ENCODE measurements at places on chromosomes 2 and 18. TPM values are rescaled to one million over a fixed set of nuclear protein-coding genes. Genes with fewer than 3 reads are reported as not detected.

TRPM8 gene
- total RNA-seq: not detected

STARD7 gene
- 135 TPM for total RNA-seq

CCDC88A gene
- 29.0 TPM for total RNA-seq

MERTK gene
- total RNA-seq: 12.6 TPM

RBBP8 gene
- total RNA-seq: 7.9 TPM

HSPE1 gene
- 117 TPM for total RNA-seq

PRSS56 gene
- 0.16 TPM for total RNA-seq

CDH19 gene
- total RNA-seq: 33.0 TPM

SCN3A gene
- 1.1 TPM for total RNA-seq

FEZ2 gene
- 68.3 TPM for total RNA-seq

TMEM182 gene
- total RNA-seq: 126 TPM

ATG9A gene
- total RNA-seq: 69.0 TPM

SLC35F5 gene
- total RNA-seq: 62.2 TPM

METTL21A gene
- 11.9 TPM for total RNA-seq

GPC1 gene
- total RNA-seq: 78.4 TPM

SLC39A10 gene
- 13.8 TPM for total RNA-seq

CHRNG gene
- total RNA-seq: not detected

PXDN gene
- total RNA-seq: 46.0 TPM

MYO1B gene
- total RNA-seq: 18.6 TPM

TUBA4A gene
- total RNA-seq: 42.1 TPM

MC5R gene
- total RNA-seq: not detected

GCG gene
- not detected for total RNA-seq

ZNF396 gene
- 0.97 TPM for total RNA-seq

PAX8 gene
- 1.9 TPM for total RNA-seq

FHOD3 gene
- 119 TPM for total RNA-seq

COLEC12 gene
- total RNA-seq: 25.1 TPM

THSD7B gene
- 0.88 TPM for total RNA-seq

ERMN gene
- not detected for total RNA-seq

LYG2 gene
- total RNA-seq: not detected

WDR43 gene
- total RNA-seq: 17.9 TPM

ASB18 gene
- total RNA-seq: 2.7 TPM

CCDC141 gene
- total RNA-seq: 97.5 TPM

G6PC2 gene
- total RNA-seq: not detected

INHA gene
- 16.2 TPM for total RNA-seq

DAPL1 gene
- total RNA-seq: not detected

GREB1 gene
- total RNA-seq: 7.2 TPM

TCF7L1 gene
- total RNA-seq: 17.3 TPM

TACR1 gene
- 0.58 TPM for total RNA-seq

GAL3ST2 gene
- not detected for total RNA-seq

LRRC30 gene
- not detected for total RNA-seq

UGT1A5 gene
- not detected for total RNA-seq

ATP5F1A gene
- 1,001 TPM for total RNA-seq

AFF3 gene
- total RNA-seq: 20.8 TPM

PLGLB1 gene
- 0.84 TPM for total RNA-seq

NEU2 gene
- not detected for total RNA-seq

SCN1A gene
- 0.32 TPM for total RNA-seq

GPAT2 gene
- total RNA-seq: 6.8 TPM

RBM44 gene
- 0.47 TPM for total RNA-seq

PAIP2B gene
- total RNA-seq: 15.1 TPM

ADAM17 gene
- total RNA-seq: 22.6 TPM

SULT1C2 gene
- total RNA-seq: 0.86 TPM

PTH2R gene
- total RNA-seq: not detected

TTL gene
- 44.1 TPM for total RNA-seq

PSMA8 gene
- total RNA-seq: not detected

CRYBA2 gene
- not detected for total RNA-seq

All from left cardiac atrium (tissue), 4 donors.